DMS 273 treated with DMSO at 0.1 percent for 48 hours (cell line): ENCODE measurements at places on chromosomes 2 and 18.

DNA sequence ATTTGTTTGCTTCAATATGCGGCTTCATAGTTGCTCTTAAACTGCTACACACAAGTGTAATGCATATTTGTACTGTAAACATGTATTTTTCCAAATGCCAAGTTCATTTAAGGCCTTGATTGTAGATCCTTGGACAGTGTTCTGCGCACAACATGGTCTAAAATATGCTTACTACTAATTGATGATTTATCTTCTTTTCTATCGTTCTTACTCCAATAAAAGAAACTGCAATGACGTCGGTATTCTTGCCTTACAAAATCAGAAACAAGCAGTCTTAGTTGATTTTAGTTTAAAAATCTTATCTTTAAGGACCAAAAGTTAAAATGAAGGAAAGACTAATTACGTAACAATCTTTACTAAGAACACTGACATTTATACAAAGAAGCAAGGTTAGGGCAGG lies 224.3 kb upstream of the SMAD7 start:
- no peak for DNase-seq

GRCh38 chr2:28325567-28326468 lies 66.8 kb upstream of the FOSL2 start:
- DNase-seq: peak; percentile 69

- no peak for DNase-seq
These were observed 130.1 kb downstream of the LCLAT1 start for GRCh38 chr2:30577151-30577550.

DNA sequence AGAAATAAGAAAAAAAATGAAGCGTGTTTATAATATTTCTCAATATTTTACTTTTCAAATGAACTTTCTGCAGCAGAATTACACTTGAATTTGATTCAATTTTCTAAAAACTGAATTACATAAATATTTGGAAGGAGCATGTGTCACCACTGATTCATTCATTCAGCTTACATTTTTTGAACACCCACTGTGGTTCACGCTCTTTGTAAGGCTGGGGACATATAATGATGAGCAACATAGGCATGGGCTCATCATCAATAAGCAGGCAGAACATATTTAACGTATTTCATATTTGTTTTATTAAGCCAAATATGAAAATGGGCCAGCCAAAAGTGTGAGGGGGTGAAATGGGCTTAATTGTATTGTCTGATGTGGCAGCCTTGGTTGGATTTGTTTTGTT lies 209.1 kb downstream of the CTNNA2 start:
- no peak for DNase-seq

GRCh38 chr2:86143307-86143706 lies 37.3 kb downstream of the PTCD3 start:
- no peak for DNase-seq

DNA sequence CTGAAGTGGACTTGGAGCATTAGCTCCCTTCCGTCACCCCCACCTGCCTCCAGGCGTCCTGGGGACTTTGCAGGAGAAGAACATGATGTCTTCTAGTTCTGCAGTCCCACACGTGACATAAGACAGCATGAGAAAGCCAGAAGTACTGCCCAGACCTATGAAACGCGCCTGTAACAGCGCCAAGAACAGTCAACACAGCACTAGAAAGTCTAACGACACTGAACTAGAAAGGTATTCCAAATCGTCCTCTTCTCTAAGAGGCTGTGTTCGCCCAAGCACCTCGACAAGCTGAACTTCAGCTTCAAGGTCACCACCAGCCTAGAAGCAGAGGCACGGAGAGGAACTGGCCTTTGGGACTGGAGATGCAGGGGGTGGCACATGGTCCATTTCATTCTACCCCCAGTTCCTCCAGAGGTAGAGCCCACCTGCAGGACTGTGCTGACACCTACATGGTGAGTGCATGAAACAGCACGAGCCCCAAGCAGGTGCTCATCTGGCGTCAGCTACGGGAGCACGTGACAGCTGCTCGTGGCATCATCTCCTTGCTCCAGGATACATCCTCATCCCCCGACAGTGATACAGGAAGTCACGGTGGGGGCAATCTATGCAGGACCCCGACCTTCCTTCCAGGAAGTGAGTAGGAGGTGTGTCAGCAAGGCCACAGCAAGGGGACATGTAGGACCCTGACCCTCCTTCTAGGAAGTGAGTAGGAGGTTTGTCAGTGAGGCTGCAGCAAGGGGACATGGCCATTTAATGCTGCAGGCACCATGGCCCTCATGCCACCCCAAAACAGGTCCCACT lies 3.7 kb downstream of the HDAC4 start:
- DNase-seq: no peak

DNA sequence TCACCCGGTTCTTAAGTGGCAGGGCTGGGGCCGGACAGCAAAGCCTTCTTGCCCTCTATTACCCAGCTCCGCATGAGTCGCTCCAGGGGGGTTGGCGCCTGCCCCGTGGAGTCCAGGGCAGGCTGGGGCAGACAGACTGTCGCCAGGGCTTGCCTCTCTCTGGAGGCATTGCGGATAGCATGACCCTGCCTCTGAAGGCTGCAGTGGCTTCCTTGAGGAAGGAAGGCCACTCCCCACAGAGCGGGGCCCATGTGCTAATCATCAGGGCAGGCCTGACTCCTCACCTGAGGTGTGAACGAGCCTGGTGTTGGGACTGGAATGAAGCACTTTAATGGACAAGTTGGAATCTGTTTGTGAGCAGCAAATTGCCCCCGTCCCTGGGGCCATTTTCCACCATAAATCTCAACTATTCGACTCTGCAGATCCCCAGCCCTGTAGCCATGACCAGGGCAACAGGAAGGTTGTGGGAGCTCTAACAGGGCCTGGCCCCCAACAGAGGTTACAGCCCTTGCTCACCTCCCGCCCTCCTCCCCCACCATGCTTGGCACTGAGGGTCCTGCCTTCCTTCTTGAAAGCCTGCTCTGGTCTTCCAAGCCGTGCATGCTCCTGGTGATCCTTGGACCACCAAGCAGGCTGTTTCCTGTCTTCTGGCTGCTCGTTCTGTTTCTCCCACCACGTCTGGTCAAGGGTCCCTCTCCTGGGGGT lies 144.9 kb upstream of the HAAO start:
- DNase-seq: no peak

GRCh38 chr2:46831051-46831868 lies 84.3 kb downstream of the MCFD2 start:
- no peak for DNase-seq

DNA sequence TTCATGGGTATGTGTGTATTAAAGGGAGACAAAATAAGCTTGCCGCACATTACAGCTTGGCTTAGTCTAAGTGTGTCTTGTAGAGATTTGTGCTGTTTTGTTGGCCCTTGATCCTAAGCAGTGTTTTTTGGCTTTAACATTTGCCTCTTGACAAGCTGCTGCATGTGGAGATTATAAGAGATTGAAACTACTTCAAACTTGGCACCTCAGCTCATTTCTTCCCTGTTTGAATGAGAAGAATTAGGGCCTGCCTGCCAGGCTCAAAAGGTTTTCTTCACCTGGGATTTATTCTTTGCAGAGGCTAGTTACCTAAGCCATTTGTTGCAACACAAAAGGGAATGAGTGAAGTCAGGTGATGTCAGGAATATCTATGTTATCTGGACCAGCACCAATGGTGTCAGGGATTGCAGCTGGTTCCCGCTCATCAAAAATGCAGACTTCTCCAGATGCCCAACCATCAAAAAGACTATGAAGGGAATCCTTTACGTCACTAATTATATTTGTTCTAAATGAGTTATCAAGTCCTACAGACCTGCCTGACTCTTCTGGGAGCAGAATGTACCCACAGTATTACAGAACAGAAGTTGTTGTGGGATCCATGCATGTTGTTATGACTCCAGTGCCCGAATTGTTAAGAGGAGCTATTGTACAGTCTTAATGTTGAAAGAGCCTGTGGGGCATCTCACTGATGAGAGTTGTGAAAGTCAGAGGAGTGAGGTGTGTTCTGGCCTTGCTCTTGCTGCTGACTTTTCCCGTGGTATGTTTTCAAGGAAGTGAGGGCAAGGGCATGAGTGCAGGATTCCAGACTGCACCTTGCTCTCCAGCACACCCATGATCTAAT lies 31.0 kb downstream of the ABCA12 start:
- DNase-seq: no peak

DNA sequence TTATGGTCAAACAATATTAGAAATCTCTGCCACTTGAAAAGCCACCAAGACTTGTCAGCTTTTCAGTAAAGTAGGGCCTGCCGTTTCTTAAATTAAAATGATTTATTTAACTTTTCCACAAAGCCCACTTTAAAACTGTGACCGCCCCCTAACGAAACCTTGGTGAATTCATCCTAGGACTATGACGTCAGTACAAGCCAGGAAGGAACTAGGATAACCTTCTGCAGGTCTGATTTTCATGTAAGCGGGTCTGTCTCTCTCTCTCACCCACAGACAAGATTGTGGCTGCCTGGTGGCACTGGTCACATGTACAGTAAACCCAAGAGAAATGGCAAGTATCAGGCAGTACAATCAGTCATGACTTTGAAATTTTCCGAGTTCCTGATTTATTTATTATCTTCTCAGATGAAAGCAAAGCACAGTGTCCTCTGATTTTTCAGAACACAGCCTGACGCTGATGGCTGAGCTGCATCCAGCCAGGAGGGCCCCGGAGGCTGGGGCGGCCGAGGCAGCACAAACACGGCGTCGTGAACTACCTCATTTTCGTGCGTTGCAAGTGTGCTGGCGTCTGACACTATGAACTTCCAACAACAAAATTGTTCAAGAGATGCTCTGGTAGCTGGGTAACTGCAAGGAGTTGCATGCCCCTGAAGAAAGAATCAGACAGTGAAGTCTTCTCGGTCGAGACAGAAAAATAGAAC lies 18.9 kb downstream of the SALL3 start:
- DNase-seq: no peak

DNA sequence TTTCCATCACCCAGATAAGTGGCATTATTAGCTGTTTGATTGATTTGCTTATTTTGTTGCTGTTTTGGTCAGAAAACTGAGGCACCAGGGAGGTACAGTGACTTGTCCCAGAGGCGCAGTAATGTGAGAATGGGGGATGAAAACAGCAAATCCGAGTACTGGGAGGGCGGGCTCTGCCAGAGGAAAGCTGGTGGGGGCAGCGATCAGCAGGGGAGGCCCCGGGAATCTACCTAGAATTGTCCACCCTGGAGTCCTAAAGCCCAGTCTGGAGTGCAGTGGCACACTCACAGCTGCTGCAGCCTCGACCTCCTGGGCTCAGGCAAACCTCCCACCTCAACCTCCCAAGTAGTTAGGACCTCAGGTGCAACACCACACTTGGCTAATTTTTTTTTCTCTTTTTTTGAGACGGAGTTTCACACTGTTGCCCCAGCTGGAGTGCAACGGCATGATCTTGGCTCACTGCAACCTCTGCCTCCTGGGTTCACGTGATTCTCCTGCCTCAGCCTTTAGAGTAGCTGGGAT lies 17.0 kb upstream of the PTMA start:
- no peak for DNase-seq

DNA sequence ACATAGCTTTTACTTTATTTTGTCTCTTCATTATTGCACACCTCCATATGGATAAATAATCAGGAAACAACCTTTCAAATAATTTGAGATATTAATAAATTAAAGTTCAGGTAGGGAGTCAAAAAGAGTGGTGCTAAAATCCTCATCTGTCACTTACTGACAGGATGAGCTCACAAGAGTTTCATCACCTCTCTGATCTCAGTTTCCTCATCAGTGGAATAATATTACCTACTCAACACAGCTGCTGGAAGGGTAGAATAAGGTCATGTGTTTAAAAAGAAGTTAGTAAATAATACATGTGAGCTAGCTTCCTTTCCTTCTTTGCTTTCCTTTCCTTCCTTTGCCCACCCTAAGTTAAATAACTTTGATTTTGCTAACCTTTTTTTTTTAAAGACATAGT lies 61.9 kb downstream of the RDH14 start:
- no peak for DNase-seq

DNA sequence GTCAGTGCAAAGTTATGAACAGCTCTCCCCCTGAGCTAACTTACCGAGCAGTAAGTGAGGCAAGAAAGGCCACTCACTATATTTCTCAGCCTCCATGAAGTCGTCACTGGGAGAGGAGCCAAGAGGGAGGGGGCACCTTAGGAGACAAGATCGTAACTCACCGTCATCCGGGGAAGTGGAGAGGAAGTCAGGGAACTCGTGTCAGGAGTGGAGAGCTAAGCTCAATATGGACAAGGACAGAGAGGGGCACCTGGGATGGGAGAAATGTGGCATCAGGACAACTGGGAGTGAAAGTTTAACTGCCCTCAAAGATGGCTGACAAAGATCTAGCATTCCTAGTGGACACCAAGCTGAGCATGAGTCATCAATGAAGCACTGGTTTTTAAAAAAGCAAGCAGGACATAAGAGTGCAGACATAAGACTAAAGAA lies 37.1 kb downstream of the BCL11A start:
- no peak for DNase-seq

- DNase-seq: no peak
These were observed 103.5 kb downstream of the NYAP2 start for GRCh38 chr2:225502971-225503370.

DNA sequence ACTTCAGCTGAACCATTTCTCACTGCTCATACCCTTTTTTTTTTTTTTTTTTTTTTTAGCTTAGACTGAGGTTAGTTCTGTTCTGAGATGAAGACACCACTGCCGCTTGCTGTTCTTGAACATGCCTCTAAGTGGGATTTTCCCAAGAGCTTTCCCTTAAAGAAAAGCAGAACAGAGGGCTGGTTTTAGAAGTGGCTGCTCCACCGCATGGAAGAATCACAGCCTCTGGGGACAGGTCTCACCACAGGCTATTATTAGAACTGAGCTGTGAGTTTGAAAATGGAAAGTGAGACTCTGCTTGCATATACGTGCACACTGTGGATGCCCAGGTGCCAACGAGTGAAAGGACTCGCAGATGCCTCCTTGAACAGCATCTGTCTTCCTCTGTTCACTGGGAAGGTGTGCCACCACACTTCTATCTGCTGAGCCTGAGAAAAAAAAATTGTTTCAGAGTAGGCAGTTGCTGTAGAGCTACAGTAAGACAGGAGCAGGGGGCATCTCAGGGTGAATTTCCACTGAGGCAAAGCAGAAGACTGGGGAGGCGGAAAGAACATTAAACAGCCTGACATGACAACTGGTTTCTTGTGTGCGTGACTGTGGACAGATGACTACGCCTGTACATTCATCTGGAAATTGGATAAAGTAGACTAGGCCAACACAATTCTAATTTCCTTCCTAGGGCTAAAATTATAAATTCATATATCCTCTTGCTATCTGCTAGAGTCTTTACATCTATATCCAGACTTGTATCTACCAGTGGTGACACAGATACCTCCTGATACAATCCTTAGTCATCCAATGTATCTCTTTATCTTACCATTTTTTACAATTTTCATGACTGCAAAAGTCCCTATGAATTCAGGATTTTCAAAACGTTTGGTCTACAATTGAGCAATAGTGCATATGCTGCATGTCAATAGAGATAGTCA lies 1045.7 kb upstream of the CELF4 start:
- no peak for DNase-seq

- DNase-seq: no peak
These were observed 89.1 kb downstream of the HS1BP3 start for GRCh38 chr2:20561637-20562454.

GRCh38 chr2:555164-555922 lies 121.9 kb downstream of the TMEM18 start:
- no peak for DNase-seq
